ENCODE measurements at places on chromosomes 7 and 10.

GRCh38 chr10:86579883-86580520 lies 58.4 kb upstream of the WAPL start:
- DNase-seq = no peak

GRCh38 chr10:73076360-73077183 lies 20.1 kb downstream of the P4HA1 start:
- DNase-seq = no peak

DNA sequence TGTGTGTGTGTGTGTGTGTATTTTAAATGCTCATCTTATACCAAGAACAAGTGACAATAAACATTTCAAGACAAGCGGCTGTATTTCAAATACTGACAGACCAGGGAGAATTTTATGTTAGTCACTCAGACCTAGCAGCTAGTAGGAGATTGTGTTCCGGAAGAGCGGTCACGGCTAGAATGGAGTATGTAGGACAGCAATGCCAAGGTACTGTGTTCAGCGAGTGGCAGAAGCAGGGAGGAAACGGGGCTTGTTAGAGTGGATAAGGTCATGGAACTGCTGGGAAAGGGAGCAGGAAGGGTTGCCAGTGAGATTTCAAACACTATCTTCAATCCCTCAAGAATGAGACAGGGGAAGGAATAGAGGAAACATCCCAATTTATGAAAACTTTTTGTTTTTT lies 260.5 kb upstream of the PITRM1 start:
- DNase-seq = no peak

DNA sequence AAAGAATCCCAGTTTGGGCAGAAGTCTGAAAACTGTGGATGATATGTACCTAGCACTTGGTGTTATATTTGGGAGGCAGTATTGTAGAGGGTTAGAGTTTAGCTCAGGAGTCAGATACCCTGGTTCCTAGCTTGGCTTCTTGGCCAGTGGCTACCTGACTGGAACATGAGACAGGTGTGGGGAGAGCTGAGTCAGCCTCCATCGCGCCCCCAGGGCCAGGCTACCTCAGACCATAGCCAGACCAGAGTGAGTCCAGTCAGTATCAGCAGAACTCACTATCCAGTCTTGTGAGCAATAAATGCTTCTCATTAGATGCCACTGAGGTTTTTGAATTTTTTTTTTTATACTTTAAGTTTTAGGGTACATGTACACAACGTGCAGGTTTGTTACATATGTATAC lies 26.0 kb downstream of the CYP3A5 start:
- no peak for DNase-seq

GRCh38 chr7:90402785-90403173 lies 482 bp upstream of the CLDN12 start:
- no peak for DNase-seq

GRCh38 chr10:33101392-33101787 lies 143.4 kb upstream of the ITGB1 start:
- no peak for DNase-seq

- no peak for DNase-seq
Measured at GRCh38 chr10:133442191-133442966, 11.4 kb upstream of the SCART1 start.

DNA sequence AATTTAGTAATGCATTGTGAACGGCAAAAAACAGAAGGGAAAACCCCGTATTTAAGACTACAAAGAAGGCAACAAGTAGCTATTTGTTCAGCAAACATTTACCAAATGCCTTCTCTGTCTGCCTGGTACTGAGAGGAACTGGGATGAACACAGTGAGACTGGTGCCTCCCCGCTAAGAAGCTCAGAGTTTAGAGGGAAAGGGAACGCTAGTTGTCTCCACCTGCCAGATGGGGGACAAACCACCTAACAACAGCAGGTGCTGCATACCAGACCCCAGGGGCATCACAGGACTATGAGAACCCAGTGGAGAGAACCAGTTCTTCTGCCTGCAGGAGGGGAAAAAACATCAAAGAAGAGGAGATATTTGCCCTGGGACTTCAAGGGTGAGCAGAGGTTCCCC lies 147.1 kb downstream of the SLC25A13 start:
- no peak for DNase-seq

DNA sequence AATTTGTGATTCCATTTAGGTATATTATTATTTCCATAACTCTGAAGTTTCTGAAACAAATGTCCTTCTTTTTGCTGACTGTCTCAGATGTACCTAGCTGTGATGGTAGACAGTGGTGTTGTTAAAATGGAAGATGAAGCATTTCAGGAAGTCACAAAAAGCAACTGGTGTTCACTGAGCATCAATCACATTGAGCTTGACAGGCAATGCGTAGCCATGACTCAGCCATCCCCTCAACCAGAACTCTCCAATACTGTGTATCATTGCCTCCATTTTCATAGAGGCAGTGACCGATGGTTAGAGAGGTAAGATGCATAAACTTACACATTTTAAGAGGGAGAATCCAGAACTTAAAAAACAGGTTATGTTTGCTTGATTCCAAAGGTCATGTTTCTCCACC lies 434.0 kb downstream of the INHBA start:
- no peak for DNase-seq

DNA sequence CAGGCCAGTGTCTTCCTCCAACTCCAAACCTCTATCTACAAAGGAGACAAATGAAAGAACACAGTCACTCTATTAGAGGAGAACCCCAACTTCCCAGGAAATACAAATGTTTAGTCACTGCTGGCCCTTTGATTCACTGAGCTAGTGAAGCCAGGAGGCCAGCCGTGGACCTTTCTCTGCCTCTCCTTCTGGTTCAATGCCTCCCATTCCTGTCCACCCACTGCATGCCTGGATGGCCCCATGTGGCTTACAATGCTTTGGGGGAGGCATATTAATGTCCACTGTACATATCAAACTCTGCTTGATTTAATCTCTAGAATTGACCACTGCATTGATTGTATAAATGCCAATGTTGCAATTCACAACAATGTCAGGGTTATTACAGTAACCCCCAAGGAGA lies 687.3 kb downstream of the KCNMA1 start:
- DNase-seq = no peak
